CD8-positive, alpha-beta memory T cell (primary cell): ENCODE measurements at places on chromosomes 2 and 18. TPM values are rescaled to one million over a fixed set of nuclear protein-coding genes. Genes with fewer than 3 reads are reported as not detected.
A peak's percentile ranks its signal among the peaks of the same experiment; 100 is the strongest.

GRCh38 chr2:30237966-30238800 is 6.8 kb downstream of the LBH start:
- no peak for DNase-seq

DNA sequence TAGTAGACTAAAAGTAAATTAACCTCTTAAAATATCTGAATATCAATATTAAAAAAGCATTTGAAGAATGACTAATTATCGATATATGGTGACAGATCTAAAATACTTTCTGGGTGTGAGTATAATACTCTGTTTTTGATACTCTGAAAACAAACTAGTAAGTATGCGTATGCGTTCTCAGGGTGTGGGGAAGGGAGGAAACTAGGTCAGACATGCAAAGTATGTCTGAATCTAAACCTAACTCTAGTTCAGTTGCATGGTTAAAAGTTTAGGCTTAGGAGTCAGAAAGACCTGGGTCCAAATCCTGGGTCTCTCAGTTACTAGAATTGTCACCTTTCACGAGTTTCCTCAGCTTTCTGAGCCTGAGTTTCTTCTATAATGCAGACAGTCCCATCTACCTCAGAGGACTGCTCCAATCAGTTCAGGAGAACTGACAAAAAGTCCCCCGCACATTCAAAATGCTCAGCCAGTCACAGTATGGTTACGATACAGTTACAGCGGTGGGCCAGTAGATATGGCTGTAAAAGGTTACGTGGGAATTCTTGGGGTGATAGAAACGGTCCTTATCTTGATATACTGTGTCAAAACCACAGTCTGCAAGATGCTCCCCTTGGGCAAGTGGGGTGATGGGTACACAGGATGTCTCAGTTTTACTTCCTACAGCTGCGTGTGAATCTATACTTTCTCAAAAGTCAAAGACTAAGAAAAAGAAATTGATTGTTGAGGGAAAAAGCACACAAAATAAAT is 29.2 kb downstream of the UNC50 start:
- peak; percentile 50 for DNase-seq

DNA sequence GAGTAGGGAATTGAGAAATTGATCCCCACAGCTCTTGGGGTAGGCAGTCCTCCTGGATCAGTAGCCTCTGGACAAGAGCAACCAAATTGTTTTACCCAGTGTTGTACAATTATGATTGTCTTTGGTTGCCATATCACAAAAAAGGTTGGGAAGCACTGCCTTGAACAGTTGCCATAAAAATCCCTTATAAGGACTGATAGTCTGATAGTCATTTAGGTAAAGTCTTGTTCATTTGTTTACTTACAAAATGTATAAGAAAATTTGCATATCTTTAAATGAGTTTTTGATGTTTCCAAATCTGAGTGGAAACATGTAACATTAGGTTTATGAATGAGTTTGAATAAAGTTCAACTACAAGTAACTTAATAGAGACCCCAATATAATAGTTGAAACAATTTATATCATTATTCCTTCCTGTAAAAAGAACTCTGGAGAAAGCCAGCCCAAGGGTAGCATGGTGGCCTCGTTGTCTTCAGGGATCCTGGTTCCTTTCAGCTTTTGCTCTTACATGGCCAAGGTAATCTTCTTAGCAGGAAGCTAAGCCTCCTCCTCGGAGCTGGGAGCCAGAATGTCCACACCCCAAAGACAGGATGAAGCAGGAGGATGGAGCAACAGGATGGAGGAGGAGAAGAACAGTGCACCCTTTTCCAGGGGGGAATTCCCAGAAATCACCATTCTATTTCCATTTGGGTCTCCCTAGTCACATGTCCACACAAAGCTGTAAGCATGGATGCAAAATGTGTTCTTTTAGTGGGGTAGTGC is 35.7 kb upstream of the NEMP2 start:
- no peak for DNase-seq

GRCh38 chr2:173171924-173172643 is 96.4 kb downstream of the MAP3K20 start:
- DNase-seq: no peak

- DNase-seq: peak; percentile 67
Observed at GRCh38 chr2:26503231-26503880, 25.4 kb upstream of the OTOF start.

DNA sequence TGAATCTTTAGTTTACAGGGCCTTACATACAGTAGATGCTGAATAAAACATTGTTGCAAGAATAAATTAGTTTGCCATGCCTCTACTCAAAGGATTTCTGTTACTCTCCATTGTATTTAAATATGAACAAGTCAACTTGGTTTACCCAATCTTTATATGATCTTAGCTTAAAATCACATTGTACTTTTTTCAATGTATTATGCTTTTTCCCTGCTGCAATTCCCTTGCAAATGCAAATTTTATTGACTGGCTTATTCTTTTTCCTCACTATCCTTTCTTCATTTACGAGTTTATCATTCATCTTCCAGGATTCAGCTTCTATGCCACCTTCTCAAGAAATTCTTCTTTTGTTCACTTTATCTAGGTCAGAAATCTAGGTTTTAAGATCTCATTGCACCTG is 571.4 kb upstream of the ZNF804A start:
- DNase-seq: no peak

DNA sequence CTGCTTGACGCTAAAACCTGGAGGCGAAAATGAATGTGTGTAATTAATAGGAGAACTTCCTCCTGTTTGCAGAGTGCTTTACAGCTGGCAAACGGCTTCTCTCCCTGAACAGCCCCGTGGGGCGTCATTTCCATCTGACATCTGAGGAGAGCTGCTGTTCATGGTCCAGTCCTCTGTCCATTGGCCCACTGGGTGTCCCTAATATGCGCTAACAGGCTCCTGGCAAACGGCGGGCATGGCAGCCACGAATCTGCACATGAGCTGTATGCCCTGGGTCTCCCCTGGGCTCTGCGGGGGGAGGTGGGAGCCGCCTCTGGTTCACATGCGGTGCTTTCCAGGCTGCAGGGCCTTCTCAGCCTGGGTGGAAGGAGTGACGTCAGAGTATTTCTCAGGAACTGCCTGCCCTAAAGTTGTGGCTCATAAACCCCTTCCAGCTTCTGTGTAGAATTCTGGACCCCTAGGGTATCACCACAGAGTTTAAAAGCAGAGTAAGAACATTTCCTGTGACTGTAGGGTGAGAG is 73.2 kb downstream of the LRRFIP1 start:
- DNase-seq: peak; percentile 71

DNA sequence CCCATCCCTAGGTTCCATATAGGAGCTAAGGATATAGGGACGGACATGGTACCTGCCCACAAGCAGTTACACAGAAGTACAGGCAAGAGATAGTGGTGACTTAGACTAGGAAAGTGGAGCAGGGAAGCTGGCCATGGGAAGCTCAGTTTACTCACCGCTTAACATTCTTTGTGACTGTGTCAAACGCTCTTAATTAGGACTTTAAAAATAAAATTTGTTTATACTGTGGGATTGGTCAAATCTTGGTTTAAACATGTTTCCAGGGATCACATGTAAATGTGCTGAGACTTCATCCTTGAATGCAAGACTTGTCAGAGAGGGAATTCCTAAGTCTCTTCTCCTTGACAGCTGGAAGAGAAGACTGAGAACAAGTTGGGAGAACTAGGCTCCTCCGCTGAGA is 107.3 kb downstream of the MTCL1 start:
- no peak for DNase-seq

Gene FAM161A
- 5.8 TPM for total RNA-seq

Gene INO80C
- total RNA-seq: 28.5 TPM

Gene ALPP
- total RNA-seq: not detected

Gene TFPI
- not detected for total RNA-seq

Gene ATOH8
- total RNA-seq: not detected

Gene ANO7
- 0.83 TPM for total RNA-seq
